ENCODE measurements at places on chromosomes 4 and X.
A peak's percentile ranks its signal among the peaks of the same experiment; 100 is the strongest.

- no peak for DNase-seq
Observed at GRCh38 chr4:16665942-16666551, 232.4 kb downstream of the LDB2 start.

DNA sequence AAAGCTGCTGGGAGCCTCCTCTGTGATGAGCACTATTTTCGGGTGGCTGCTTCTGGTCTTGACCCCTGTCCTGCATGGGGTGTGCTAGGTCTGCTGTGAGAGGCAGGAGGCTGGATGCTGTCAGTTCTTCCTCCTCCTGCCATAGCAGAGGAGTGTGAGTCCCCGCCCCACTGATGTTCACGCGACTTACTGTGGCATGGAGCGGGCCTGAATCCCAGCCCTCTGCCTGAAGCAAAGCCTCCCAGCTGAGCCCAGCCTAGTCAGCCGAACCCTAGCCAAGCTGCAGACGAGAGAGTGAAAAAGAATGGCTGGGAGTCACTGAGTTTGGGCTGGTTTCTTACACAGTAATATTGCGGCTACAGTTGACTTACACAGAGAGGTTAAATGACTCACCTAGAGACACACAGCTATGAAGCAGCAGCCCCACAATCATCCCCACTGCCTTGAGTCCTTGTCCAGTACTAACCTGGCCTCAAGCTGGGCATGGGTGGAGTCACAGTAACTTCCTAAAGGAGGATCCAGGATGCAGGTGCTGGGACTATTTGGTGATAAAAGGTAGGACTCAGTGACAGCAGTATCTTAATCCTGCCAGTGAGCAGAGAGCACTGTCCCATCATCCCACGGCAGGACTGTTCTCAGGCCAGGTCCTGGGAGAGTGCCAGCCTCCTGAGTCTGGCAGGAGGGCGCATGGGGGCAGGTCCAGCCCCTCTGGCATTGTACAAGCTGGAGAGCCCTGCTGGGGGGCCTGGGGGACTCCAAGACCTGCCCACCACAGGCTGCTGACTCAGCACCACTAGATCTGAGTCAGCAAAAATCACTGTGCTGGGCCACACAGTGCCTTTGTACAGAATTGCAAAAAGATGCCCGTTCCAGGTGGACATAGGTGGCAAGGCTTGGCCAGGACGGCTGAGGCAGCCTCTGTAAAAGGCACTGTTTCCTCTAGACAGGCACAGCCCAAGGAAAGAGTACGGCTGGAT is 60.4 kb upstream of the CRMP1 start:
- DNase-seq = no peak

DNA sequence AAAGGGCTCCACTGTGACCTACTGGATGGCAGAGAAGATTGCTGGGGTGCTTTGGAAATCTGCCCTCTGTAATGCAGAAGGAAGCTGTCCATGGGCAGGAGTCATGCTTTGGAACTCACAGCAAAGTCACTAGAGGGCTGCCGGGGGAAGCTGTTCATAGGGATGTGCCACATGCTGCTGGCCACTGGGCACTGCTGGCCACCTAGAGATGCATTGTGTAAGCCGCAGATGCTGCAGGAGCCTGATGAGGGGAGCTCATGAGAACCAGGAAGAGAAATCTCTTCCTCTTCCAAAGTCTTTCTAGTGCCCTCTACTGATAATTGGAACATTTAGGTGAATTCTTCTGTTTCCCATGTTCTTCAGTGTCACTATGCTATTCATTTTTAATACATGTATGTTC is 31.2 kb upstream of the UXT start:
- no peak for DNase-seq

- peak; percentile 65 for DNase-seq
Observed at GRCh38 chr4:791898-792625, 33.9 kb downstream of the CPLX1 start.

DNA sequence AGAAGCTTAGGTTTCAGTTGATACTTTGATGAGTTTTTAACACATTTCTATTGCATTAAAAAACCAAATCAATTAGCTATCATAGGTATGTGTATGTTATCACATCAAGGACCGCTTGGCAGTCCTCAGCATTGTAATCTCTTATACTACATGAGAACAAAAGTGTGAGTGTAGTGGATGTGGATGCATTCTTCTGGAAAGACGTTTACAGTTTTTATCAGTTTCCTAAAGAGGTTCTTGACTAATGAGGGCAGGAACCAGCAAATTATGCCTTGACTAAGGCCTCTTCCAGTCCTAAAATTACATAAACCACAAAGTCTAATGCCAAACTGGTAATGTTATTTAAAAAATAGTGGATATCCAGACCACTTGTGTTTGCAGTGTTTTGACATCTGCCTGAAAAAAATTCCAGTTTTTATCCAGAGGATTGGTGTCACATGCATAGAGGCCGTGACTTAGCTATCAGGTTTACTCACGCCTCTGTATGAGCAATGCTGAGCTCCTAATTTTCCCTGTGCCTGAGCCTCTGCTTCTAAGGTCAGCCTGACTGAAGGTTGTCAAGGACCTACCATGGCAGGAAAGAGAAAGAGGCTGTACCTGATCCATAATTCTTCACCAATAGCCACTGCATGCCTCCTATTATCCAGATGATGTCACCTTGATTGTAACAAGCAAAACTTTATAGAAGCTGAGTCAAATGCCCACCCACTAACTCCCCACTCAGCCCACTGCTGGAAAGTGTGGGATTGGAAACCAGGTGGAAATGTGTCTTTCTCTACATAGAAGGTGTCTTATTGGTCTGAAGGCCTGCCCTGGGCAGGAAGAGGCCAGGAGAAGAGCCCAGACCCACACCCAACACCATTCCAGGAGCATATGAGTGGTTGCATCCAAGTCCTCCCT is 68.7 kb downstream of the ENPP6 start:
- DNase-seq = no peak

GRCh38 chr4:108255203-108255747 is 86.5 kb upstream of the LEF1 start:
- DNase-seq = no peak

DNA sequence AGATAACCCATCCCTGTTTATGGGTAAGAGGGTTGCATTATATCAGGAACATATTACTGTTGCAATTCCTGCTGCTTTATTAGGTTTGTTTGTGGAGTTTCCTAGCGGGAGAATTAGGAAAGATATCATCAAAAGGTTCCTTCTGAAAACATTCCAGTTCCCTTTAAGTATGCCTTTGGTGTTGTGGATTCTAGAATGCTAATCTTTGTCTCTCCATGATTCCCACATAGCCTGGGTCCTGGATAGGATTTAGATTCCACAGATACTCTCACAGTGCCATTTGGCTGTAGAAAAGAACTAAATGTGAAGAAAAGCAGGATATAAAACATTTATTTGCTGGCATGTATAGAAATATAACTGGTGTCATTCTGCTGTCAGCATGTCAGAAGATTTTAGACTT is 338.7 kb downstream of the PCDH18 start:
- DNase-seq = no peak

DNA sequence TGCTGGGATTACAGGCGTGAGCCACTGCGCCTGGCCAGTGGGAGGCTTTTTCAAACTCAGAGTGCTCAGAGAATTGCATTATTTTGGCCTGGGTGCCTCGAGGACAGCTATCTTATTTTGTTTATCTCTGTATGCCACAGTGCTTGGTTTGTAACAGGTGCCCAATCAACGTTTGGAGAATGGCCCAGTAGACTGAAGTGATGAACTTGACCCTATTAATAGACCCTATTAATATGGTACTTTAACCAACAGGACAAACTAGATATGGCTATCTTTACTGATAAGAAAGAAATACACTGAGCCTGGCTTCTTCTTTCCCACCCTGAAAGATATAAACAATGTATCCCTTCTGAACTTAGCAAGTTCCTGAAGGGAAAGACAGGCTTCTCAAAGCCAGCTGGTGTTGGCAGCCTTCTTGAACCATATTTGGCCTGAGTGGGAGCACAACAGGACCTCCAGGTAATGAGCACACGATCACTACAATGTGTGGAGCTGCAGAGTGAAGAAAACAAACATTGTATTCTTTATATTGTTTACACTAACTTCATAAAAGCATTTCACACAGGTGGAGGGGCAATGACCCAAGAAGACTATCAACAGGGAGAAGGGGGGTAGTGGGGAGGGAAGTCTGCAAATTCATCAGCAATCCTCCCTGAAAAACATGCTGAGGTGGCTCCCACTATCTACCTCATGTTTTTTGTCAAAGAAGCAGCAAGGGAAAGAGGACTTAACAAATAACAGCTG is 41.7 kb downstream of the PRPS1 start:
- DNase-seq = no peak

DNA sequence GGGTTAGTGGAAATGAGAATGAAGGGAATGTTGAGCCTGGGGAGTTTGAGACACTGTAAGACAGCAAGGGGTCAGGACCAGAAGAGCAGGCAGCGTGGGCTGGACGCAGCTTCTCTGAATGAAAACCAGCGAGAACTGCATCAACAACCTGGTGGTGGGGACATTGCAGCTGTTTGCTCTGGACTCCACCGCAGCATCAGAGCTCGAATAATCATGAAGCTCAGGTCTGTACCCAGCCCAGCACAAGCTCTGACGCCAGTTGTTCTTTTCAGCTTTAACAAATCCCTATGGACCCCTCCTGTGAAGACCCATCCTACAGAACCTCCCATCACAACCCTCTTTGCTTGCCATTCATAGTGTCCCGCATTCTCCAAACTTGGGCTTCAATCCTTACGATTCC is 106.8 kb upstream of the PNPLA4 start:
- DNase-seq = no peak

GRCh38 chr4:26220696-26221095 is 100.1 kb upstream of the RBPJ start:
- no peak for DNase-seq

GRCh38 chr4:90118527-90119195 is 8.5 kb upstream of the CCSER1 start:
- DNase-seq = no peak

DNA sequence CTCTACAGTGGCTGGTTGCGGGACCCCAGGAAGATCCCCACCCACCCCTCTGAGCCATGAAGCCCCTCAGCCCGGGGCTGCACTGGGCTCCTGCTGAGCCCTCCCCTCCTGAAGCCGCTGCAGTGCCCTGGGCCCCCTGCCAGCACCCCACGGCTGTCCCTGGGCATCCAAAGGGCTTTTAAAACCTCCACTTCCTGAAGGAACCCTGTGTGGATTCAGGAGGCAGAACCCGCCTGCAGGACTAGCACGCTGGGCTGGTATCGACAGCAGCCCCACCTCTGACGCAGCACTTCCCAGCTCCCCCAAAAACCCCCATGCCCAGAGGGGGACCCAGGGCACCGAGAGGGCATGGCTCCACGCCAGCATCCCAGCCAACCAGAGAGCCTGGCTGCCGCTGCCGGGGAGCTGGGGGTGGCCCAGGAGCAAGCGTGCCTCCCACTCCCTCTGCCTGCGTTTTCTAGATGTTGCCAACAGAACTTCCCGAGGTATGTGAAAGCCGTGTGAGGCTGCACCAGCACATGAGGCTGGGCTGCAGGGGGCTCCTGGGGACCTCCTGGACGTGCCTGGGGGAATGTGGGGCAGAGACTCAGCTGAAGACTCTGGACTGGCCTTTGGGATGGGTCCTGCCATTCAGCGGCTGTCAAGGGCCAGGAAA is 6.3 kb downstream of the MXD4 start:
- no peak for DNase-seq

DNA sequence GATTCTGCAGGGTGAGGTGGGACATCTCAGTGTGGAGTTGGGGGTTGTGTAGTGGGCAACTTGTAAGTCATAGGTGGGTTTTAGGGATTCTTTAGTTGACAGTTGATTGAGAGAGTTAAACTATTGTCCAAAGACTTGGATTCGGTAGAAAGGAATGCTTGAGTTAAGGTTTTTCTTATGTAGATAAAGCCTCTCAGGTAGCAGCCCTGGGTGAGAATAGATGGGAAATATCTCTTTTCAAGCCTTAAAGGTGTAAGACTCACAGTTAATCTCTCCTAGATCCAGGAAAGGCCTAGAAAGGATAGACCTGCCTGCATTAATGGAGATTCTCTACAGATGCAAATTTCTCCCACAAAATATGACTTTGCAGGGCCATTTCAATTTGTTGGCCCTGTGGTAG is 108.4 kb downstream of the ARSJ start:
- DNase-seq = no peak

- no peak for DNase-seq
Observed at GRCh38 chrX:123236859-123237258, 52.8 kb downstream of the GRIA3 start.

GRCh38 chrX:119887721-119888425 is 7.8 kb upstream of the AKAP14 start:
- peak; percentile 66 for DNase-seq
